AG09309 (cell line): ENCODE measurements at places on chromosomes 2 and 18.

GRCh38 chr2:241833101-241833663 lies 24.2 kb downstream of the NEU4 start:
- DNase-seq, result peak; percentile 90

DNA sequence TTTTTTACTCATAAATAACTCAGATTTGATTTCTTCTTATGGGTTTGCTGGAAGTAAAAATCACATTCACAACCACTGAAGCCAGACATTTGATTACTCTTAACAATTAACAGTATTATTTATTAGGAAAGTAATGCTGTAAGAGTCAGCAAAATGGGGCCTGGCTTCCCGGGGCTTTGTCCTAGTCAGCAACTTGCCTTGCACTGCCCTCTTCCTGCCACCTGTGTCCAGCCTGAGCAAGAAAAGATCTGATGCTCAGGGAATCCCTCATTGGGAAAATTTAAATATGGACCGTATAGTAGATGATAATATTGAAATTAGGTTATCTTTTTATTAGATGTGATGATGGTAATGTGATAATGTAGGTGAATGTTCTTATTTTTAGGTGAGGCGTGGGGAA lies 30.8 kb upstream of the ACYP2 start:
- DNase-seq, result no peak

DNA sequence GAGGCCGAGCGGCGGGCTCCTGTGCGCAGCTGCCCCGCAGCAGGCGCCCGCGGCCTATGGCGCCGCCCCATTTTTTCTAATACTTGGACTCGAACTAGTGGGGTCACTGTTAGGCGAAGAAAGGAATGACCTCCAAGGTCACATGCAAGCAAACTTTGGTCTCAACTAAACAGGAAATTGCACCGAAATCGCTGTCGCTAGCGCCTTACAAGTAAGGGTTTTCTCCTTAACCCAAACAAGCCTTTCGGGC lies 339 bp downstream of the ACAA2 start:
- no peak for DNase-seq

- DNase-seq, result no peak
Observed at GRCh38 chr2:119249855-119250717, 26.5 kb downstream of the STEAP3 start.

DNA sequence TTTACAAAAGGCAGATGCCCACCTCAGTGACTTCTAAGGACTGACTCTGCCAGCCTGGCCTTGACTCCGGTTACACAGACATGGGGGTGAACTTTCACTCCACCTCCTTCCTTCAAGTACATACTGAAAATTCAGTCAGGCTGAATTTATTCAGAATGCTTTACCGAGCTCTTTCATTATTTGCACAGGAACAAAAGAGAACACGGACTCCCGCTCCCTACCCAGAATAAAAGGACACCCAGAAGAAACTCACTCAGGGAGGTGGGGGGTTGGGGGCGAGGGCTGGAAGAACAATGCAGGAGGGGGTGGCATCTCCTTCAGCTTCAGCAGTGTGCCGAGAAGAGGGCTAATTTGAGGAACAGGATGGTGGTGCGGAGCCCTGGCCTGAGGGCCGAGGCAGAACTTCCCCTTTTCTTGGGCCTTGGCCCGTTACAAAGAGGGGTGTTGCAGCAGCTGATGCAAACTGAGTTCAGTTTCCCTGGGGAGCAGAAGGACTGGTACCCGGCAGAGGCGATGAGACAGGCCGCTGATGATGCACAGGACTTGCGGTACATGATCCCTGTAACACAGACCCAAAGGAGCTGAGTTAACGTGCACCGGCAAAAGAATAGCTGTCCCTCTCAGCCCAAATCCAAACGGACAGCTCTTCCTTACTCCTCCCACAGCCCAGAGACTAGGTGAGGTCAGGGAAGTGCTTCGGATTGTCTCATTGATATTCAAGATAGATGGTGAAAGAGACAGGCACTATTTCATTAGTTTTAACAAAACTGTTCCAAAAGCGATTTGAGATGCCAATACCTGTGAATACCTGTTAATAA lies 24.1 kb downstream of the LYPD1 start:
- DNase-seq, result no peak

GRCh38 chr2:239605976-239606375 lies 205.2 kb upstream of the HDAC4 start:
- no peak for DNase-seq

DNA sequence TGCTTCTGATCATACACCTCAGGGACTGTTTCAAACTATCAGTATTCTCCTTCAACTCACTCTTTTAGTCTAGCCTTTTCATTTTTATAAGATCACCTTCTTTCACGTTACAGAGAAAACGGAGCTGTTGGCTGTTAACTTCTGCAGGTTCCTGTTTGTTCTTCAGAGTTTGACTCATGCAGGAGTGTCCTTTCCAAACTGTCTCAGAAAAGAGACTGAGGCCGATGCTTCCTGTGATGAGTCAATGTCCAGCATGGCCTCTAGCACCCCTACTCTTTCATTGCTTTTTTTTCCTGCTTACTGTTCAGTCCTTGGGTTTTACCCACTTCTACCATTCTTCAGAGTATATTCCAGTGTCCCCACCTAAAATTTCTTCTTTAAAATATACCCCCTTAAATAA lies 240.8 kb upstream of the RGPD4 start:
- no peak for DNase-seq

DNA sequence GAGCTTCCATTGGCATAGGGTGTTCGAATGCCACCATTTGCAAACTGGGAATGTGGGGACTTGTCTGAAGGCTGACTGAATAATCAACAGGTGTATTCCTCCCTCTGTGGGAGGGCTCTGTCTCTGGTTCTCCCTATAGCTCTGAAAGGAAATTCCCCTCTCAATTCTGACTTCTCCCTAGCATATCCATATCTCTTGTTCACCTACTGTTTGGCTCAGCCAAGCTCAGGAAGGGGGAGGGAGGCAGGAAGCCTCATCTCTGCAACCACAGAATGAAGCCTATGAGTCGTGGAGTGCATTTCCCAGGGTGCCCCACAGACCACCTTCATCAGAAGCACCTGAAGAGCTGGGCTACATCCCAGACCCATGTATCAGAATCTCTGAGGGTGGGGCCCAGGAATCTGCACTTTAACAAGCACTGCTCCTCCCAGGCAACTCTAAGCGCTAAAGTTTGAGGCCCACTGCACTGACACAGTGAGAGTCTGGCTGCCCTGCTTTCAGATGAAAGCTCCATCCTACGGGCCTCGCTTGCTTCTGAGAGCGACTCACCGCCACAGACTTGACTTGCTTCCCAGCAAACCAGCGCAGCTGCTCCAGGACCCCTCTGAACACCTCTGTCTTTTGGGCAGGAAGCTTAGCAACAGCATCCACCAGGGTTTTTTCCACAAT lies 32.0 kb downstream of the XDH start:
- no peak for DNase-seq

DNA sequence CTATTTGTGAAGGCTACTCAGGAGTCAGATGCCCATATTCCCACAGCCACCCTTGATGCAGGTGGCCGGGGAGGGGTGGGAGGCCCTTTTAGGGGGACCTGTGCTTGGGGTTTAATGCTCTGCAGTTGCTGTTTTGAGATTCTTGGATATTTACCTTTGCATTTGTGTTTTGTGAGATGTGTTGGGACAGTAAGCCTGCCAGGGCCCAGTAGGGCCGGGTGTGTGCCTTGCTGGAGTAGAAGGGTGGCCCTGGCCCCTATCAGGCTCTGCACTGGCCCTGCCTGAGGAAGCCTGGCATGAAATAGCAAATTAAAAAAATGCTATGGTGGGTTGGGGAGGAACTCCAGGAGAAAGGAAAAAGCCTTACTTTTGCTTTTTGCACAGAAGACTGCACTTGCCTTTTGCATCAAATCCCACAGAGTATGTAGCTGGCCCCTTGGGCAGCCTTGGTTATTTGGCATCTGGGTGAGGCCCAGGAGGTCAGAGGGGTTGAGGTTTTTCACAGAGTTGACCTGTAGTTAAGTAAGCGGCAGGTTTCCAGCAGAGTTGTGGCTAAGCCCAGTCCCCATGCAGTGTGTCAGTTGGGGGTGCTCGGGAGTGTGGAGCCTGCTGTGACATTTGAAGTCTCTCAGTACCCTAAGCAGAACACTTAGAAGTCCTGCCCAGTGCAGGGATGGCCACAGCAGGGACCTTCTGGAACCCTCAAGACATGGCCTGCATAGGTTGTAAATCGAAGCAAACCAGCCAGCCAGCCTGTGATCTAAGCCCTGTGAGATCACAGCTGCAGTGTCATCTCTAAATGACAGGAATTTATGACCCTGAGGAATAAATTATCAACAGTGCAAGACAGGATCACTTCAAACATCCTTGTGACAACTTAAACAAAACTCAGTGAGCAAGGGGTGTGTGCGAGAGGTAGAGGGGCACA lies 68.8 kb downstream of the SH3RF3 start:
- no peak for DNase-seq

DNA sequence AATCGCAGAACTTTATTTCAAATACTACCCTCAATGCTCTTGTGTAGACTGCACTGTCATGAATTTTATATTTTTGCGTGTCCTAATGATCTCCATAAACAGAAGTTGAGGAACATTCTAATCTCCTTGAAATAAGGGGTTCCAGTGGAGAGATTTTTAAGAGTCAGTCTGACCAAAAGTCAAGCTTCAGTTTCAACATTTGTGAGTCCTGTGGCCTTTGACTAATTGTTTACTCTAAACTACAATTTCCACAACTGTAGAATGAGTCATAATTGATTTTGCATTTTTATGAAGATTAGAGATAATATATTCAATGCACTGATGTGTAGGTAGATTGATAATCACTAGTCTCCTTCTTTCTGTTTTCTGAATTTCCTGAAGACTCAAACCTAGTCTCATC lies 720.3 kb upstream of the ID2 start:
- DNase-seq, result no peak

GRCh38 chr2:237497009-237497837 lies 10.2 kb downstream of the MLPH start:
- peak; percentile 24 for DNase-seq

DNA sequence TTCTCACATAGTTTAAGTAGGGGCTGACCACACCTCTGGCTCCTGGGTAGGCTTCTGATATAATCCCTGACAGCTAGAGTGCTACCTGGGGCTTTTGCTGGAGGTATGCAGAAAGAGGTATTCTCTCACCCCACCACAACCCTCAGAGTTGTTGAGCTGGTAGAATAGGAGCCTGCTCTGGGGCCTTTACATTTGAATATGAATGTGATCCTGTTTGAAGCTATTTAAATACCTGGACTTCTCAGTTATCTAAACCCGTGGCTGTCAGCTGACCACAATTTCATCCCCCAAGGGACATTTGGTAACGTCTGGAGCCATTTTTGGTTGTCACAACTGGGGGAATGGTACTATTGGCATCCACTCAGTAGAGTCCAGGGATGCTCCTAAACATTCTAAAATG lies 669.1 kb downstream of the SATB2 start:
- DNase-seq, result no peak

GRCh38 chr2:190640117-190640516 lies 8.8 kb upstream of the NAB1 start:
- DNase-seq, result no peak

DNA sequence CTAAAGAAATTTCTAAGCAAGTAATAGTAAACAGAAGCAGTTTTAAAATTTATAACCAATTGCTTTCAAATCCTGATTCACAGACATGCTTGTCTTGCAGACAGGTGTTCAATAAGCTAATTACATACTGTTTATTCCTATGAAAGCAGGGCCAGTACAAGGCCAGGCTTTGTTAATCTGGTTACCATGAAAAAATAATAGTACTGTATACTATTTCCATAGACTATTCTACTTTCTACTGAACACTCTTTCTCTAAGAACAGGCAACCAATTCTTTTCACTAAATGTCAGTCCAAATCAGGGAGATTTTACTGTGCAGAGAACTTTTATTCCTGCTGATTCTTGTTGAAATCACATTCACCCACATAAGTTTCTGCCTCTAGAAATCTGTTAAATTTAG lies 2.9 kb upstream of the SRSF7 start:
- DNase-seq, result no peak

DNA sequence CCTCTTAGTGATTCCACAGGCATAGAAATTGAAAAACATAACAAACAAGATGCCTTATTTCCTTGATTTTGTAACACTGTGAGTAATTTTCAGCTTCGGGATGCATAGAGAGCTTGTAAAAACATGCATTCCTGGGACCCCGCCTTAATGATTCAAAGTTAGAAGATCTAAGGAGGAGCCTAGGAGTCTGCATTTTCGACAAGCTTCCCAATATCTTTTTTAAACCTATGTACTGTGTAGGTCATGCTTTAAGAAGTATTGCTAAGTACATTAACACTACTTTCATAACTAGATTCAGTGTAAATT lies 109.8 kb upstream of the ZNF516 start:
- no peak for DNase-seq

GRCh38 chr2:237549643-237550415 lies 16.5 kb upstream of the PRLH start:
- DNase-seq, result no peak

- no peak for DNase-seq
Observed at GRCh38 chr2:184633726-184634125, 35.4 kb downstream of the ZNF804A start.

DNA sequence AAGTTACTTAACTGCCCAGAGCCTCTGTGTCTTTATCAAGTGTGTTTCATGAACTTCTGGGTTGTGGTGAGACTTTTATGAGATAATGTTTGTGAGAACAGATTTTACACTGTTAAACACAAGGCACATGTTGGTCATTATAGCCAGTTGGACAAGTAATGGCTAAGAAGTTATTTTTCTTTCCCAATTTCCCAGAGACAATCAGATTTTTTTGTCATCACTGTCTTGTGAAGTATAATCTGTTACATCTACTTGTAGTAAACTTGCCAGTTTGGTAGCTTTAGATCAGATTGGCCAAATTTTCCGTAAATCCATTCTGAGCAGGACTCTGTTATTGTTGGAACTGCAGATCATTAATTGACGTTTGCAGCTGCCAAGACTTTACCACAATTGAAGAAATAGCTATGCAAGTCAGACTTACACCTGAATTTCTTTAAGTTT lies 838.8 kb downstream of the SLC4A3 start:
- DNase-seq, result peak; percentile 93

DNA sequence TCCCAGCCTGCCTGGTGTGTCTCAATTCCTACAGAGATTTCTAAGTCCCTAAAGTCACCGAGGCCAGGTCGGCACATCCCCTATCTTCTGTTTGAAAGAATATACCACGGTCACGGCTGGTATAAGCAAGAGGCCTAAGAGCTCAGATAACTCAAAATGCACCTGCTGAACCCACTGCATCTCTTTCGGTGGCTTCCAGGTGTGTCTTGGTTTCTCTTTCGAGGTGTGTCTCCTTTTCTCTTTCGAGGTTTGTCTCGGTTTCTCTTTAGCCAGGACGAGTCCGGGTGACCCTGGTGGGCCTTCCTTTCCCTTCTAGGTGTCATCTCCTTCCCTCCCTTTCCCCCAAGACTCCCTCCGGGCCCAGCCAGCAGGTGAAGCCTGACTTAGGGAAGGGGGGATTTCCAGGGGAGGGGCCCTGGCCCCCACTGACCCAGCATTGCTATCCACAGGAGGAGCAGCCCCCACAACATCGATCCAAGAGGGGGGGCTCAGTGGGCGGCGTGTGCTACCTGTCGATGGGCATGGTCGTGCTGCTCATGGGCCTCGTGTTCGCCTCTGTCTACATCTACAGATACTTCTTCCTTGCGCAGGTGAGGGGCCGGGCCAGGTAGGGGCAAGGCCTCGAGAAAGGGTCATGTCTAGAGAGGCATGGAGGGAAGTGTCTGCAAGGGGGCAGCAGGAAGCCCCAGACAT lies 8.4 kb downstream of the ITM2C start:
- no peak for DNase-seq

- no peak for DNase-seq
Observed at GRCh38 chr2:144376926-144377325, 143.0 kb downstream of the ZEB2 start.
